Stimulated activated CD4-positive, alpha-beta T cell treated with anti-CD3 and anti-CD28 coated beads, Interleukin-2, amount 100 ng/mL, for 24 hours (primary cell): ENCODE measurements at places on chromosomes 16 and 17.
A peak's percentile ranks its signal among the peaks of the same experiment; 100 is the strongest.

- no peak for DNase-seq
Observed at GRCh38 chr16:1048442-1049112, 24.0 kb upstream of the SSTR5 start.

- DNase-seq = peak; percentile 89
Observed at GRCh38 chr17:81927653-81928543, at the start of gene MAFG. Gene MAFG (minus strand): TSS chr17:81927735. CDS start chr17:81923185, 4,550 bp downstream.

GRCh38 chr16:2244301-2244700, 7.1 kb downstream of the ECI1 start:
- DNase-seq = no peak

DNA sequence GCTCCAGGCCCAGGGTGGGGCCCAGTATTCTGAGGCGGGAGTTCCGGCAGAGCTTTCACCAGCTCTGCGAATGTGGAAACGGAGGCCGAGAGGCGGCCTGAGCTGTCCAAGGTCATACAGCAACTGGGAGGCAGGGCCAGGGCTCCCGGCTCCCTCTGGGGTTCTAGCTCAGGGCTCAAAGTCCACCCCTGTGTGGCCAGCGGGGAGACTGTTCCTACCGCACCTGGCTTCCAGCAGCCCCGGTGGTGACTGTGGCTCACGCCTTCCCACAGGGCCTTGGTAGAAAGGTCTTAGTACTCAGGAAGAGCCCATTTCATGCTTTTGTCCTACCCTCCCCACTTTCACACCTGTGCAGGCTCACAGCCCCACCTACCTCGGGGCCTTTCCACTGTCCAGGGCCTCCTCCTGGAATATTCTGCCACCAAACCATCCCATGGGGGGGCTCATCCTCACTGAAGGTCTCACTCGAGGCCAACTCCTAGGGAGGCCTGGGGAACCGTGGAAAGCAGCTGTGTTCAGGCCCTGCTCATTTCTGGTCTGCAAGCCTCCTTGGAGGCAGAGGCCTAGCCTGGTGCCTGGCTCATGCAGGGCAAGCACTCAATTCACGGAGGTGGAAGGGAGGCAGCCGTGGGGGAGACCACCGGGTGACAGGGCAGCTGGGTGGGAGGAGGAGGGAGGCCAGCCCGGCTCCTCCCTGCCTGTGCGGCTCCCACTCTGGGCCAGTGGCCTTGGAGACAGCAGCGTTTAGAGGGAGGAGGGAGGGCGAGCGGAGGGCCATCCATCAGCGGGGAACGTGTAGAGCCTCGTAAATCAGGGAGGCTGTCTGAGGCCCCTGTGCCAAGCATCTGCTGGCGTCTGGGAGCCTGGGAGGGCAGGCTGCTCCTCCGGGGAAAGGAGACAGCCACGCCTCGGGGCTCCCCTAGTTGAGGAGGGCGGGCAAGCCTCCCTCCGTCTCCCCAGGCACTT, 12.7 kb upstream of the DOC2B start:
- no peak for DNase-seq

DNA sequence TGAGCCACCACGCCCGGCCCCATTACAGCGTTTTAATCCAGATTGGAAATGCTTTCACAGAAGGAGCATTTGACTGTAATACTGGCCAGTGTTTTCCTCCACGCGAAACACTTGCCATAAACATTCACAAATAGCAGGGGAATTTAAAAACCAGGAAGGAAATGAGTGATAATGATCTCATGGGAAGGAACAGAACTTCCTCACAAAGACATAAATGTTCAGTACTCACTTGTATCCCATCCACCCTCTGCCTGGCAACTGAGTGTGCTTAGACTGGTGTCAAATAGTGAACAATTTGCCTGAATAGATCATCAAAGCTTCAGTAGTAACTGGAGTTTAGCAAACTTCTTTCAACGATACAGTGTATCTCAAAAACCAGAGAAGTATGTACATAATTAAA, 54.1 kb downstream of the PSMD12 start:
- no peak for DNase-seq

DNA sequence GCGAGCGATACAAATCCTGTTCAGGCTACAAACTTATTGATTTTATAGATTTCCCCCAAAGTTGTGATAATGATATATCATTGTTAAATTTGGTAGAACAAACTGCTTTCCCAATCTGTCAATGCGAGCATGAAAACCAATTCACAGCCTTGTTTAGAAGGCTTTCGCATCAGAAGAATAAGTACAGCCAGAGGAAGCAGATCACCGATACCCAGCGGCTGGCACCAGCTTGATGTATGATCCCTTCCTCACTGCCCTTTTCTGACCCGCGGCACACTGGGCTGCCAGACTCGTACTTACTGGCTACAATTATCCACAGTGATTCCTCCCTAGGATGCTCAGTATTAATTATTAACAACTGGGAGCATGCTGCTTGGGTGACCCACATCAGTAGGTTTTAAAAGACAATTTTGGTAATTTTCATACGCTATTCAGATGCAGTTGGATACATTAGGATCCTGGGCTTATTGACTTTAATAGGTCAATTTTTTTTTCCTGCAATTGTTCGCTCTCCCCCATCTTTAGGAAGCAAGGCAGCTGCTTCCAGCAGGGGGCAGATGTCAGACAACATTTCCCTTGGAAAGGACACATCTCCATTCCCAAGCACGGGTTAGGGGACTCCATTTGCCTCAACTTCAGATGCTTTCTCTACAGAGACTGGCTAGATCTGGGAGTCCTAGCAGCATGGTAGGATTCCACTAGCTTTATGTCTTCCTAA, 582.7 kb upstream of the PSMD7 start:
- DNase-seq = no peak

GRCh38 chr16:10493276-10493675, 87.1 kb downstream of the EMP2 start:
- no peak for DNase-seq

- DNase-seq = no peak
Observed at GRCh38 chr16:65641762-65642289, 520.0 kb upstream of the CDH11 start.

DNA sequence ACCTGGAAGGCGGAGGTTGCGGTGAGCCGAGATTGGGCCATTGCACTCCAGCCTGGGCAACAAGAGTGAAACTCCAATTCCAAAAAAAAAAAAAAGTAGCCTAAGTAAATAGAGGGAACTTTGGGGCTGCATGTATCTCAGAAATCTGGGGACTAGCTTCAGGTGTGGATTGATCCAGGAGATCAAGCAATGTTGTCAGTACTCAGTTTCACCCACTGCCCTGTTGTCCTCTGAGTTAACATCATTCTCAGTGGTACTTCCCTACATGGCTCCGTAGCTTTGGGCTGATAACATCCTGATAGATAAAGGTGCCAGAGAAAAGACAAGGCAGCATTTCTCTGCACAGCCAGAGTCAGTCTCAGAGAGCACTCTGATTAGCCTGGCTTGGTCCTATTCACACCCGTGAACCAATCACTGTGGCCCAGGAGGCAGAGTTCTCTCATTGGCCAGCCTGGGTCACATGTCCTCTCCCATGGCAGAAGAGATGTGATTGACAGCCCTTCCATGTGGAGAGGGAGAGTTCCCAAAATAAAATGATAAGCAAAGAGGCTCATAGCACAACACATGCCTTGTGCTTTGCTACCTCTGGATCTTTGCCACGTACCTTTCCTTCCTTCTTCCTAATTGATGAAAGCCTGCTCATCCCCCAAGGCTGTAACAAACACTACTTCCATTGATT, 99.6 kb downstream of the ABCC1 start:
- no peak for DNase-seq

DNA sequence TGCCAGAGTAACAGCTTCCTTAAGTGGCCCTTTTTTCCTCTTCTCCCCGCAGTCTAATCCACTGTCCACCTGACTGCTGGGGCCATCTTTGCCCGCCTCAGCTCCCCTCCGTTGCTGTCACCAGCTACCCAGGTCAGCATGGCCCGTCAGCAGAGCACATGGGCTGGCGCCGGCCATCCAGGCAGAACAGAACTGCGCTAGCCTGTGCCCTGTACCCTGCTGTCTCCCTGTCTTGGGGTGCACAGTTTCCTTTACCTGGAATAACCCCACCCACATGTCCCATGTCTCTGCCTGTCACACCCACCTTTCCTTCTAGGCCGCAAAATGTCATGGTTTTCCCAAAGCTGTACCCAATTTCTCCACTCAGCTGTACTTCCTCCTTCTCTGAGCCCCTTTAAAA, 55.7 kb downstream of the GNAO1 start:
- no peak for DNase-seq

DNA sequence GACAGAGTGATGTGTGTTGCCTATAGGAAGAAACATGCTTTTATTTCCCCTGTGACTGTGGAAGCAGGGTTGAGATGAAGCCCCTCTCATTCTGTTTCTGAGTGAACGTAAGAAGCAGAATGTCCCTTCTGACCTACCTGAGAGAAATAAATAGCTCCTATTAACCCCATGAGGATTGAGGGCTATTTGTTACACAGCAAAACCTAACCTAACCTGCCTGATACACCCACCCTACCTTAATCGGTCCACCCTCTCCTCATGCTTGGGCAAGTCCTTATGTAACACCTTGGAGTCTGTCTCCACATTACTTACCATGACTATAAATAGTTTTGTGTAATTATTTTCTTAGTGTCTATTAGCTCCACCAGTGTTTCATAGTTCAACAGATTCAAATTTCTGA, 41.9 kb downstream of the SALL1 start:
- no peak for DNase-seq

DNA sequence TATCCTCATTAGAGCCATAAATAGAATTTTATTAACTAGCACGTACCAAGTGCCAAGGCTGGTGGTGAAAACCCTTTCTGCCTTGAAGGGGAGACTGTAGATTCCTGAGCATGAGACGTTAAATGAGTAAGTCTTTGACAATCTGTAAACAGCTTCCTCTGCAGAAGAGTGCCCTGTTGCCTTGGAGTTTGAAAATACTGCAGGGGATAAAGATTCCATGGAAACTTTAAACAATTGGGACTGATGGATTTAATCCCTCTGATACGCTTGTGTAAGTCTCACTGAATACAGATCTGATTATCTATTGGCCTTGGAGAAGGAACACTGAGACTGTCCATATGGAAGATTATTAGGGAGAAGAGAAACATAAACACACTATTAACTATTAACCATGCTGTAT, 1053.4 kb upstream of the RBFOX1 start:
- DNase-seq = no peak

- DNase-seq = no peak
Observed at GRCh38 chr16:50809561-50809960, 67.7 kb downstream of the CYLD start.

DNA sequence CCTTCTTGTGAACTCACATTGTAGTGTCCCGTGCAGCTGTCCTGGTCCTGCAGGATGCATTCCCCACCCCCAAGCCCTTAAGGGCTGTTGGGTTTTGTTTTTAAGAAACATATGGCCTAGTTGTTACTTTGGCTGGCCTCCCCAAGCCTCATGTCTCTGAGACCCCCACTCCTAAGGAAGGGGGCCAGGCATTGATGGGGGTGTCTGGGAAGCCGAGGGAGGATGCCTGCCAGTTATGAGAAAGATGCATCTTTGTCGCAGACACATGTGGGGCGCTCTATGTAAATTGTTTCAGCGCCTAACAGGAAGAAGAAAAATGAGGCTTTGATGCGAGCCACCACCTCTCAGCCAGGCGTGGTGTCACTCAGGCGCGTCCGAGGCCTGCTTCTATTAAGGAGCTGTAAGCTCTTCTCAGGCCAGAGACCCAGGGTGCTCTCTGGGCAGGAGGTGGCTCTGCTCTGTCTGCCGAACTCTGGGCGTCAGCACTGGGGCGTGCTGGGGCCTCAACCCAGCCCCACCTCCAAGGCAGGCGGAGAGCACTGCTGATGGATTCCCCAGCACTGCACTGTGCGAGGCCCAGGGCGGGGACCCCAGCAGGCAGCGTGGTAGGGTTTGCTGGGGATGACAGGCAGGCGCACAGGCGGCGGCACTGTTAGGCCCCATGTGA, 70.6 kb downstream of the SREBF1 start:
- DNase-seq = no peak

GRCh38 chr17:78923660-78924453, 1.3 kb downstream of the TIMP2 start:
- peak; percentile 66 for DNase-seq

DNA sequence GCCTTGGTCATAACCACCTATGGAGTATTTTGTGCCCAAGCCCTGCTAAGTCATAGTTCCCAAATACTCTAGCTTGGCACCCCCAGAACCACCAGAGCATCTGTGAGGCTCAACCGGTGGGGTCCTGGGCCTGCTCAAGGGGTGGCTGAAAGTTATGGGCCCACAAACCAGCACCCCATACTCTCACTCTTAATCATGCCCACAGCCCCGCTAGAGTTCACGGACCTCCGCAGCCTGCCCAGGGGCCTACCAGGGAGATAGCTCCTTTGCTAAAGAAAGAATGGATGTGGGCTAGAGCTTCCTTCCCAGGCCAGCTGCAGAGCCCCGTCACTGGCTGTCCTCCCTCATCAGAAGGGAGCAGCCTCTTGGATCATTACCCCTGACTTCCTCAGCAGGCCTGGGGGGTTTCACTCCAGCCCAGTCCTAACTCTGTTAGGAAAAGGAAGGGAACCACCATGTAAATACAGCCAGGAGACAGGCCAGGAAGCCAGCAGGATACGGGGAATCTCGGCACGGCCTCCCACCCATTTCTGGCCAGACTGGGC, 1.4 kb downstream of the GIT1 start:
- DNase-seq = no peak

DNA sequence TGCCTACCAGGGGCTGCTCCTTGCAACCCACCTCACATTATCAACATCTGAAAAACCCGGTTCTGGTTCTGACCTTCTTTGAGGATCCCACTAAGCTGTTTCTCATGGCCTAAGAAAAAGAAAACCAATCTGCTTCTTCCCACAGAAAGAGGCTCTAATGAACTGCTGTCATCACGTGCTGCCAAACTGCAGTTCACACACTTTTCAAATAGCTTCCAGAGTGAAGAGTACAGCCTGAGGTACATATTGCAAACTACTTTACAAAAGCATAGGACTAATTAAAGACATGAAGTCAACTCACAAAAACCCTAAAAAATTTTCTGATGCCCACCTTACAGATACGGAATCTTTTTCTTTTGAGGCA, 36.7 kb downstream of the SMG6 start:
- DNase-seq = no peak

GRCh38 chr17:17167986-17168385, 38.1 kb downstream of the PLD6 start:
- DNase-seq = no peak

- no peak for DNase-seq
Observed at GRCh38 chr16:11333702-11334101, 11.6 kb upstream of the RMI2 start.

GRCh38 chr17:31724619-31725018, 134.4 kb downstream of the COPRS start:
- DNase-seq = no peak
